ENCODE measurements at places on chromosomes 6 and 20.

DNA sequence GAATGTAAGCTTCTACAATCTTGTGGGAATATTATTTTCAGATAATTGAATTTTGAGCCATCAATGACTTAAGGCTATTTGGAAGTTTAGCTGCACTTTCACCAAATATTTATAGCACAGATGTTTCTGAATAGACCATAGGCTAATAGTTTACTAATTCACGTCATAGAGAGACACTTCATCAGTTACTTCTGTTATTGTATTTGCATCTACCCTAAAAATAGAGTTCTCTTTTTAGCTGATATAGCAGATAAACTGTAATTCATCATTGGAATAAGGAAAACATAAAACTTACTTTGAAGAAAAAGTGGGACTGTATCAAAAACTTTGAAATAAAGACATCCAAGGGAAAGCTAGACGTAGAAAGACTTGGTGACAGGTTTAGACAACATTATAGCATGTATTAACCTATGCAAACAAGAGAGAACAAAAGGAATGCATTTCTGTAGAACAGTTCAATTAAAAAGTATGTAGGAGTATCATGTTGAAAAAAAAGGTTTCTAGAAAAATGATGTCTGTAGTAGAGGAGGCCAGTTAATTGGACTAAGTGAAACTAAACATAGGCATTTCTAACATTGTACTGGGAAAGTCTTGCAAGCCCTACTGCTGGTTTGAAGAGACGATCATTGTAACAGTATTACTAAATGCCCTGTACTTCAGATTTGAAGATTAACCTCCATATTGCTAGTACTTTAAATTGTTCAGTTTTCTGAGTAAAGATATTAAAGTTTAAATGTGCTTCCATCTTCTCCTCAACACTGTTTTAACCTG lies 123.3 kb downstream of the ZFAND3 start:
- DNase-seq, result no peak

- DNase-seq, result no peak
Observed at GRCh38 chr20:50632236-50632635, 59.1 kb downstream of the RIPOR3 start.

GRCh38 chr6:154352898-154353585 lies 3.6 kb downstream of the IPCEF1 start:
- no peak for DNase-seq

GRCh38 chr20:20212675-20213096 lies 155.2 kb upstream of the INSM1 start:
- DNase-seq, result no peak

DNA sequence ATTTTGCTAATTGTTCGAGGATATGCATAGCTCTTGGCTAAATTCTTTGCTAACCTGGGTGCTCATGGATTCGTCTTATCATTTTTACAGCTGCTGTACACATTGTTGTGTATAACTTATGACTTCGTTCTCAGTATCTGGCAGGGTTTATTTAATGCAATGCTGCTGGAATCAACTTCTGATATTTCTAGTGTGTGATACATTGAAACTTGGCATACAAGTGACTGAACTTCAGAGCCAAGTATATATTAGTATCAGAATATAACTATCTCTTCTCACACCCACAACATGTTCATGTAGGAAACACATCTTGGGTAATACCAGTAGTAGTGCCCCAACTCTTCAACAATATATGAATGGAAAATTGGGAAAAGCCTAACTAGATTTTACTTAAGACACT lies 764.2 kb downstream of the TENT5A start:
- no peak for DNase-seq

DNA sequence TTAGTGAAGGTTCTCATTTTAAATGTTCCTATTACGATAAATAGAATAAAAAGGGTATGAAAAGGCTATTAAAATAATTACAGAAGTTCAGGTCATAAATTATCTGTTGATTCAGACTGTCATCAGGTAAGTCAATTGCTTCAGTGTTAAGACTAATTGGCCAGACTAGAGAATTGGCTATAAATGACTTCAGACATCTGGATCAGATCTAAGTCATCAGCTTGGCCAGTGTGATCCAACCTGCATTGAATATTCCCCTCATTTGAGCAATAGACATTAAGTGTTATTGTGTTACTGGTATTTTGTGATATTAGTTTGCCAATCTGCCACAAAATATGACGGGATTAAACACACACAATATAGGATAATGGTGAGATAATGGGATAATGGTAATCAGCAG lies 377.6 kb upstream of the CITED2 start:
- DNase-seq, result no peak

GRCh38 chr6:25747477-25747876 lies 7.1 kb upstream of the SLC17A4 start:
- no peak for DNase-seq

DNA sequence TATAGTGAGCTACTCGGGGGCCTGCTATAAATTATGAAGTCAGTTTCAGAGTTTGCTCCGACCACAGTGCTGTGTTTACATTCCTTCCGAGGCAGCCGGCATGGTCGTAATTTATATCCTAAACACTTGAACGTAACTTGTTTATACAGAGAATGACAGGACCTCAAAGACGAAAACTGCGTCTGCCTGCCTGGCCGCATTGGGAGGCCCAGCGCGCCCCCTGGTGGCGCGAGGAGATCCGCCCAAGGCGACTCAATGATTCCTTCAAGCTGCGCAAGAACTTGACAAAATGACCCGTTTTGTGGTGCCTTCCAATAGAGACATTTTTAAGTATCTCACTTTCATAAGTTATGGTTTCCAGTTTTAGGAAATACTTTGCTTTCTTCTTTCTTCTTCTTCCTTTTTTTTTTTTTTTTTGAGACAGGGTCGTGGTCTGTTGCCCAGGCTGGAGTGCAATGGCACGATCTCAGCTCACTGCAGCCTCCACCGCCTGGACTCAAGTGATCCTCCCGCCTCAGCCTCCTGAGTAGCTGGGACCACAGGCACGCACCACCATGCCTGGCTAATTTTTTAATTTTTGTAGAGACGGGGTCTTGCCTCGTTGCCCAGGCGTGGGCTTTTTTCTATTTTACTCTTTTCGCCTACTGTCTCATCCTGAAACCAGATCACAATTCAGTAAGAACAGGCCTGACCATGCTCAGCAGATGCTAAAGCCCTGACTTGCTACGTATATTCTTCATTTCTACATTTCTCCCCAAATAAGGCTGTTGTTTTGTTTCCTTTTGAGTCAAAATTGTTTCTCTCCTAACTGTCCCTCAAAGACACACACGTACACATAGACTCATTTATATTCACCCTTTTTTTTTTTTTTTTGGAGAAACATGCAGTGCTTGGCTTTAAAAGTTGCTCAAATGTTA lies 7.8 kb downstream of the FOXF2 start:
- peak; percentile 43 for DNase-seq

DNA sequence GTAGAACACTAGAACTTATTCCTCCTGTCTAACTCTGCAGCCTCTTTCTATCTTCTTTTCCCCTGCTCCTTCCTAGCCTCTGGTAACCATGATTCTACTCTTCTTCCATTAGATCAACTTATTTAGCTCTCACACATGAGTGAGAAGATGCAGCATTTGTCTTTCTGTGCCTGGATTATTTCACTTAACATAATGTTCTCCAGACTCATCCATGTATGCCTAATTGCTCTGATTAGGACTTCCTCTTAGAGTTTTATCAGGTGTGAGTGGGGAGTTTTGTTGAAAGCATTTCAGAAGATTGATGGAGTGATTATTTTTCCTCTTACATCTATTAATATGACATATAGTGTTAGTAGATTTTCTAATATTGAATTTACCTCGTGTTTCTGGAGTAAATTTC lies 140.4 kb downstream of the CDKAL1 start:
- DNase-seq, result no peak

- no peak for DNase-seq
Observed at GRCh38 chr6:150566486-150566885, 33.2 kb upstream of the PLEKHG1 start.

DNA sequence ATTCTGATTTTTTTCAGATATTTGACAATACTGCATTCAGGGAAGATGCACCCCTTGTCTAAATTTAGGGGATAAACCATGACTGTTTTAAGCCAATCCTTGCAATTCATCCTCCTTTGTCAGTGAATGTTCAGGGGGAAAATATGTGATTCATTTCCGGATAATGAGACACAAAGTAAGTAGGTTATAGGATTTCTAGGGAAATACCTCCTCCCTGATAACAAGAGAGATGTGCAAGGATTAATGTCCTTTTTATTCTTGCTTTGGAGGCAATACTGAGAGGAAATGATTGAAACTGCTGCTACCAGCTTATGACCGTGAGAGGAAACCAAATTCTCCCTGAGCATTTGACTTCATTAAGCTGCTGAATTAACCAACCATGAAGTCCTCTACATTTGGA lies 161.3 kb upstream of the EYA4 start:
- DNase-seq, result no peak

DNA sequence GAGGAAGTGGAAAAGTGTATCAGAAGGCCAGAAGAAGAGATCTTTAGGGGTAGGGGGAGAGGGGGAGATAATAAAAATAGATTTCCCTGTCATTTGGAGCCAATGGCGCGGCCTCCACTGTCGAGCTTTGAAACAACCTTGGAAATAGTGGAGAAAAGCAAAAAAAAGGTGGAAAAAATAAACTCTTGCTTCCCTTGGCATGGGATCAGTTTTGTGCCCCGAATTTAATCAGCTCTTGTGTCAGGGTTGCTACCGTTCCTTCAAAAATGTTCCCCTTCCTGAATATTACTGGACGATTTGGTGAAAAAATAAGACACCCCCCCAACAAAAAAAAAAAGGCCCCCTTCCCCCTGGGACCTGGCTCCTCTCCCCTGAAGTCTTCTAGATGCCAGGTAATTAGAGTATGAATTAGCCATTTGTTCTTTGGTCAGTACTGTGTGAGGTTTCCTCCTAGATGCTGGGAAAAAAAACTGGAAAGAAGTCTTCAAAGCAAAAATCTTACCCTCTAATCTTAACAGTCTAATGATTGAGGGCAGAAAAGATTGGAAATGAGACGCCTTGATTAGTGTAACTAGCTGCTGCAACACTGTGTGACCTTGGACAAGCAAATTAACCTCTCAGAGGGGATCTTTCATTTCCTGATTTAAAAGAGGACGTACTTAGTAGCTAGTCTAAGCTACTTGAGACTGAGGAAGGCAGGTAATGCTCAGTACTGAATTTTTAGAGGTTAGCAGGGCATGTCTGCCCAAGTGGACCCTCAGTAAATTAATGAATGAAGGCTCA lies 872 bp upstream of the RBM39 start:
- DNase-seq, result no peak

GRCh38 chr6:102798636-102799035 lies 1405.1 kb downstream of the GRIK2 start:
- DNase-seq, result no peak

GRCh38 chr6:84019842-84020211 lies 13.7 kb upstream of the MRAP2 start:
- DNase-seq, result no peak

DNA sequence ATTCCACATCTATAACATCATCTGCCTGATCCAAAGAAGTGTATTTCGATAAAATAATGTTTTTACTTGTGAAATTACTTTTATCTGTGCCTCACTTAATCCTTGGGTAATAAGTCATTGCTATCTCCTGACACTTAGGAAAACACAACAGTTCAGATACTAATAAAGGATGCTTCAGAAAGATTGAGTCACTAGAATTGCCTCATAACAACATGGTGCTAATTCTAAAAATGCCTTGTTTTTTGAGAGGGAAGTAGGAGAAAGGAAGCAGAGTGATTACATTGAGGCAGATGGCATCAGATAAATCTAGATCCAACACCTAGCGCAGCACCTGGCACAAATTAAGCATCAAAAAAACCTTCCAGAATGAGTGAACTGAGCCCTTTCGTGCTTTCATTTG lies 69.0 kb downstream of the NCOA7 start:
- no peak for DNase-seq
